ENCODE measurements at places on chromosomes 7 and 10.

DNA sequence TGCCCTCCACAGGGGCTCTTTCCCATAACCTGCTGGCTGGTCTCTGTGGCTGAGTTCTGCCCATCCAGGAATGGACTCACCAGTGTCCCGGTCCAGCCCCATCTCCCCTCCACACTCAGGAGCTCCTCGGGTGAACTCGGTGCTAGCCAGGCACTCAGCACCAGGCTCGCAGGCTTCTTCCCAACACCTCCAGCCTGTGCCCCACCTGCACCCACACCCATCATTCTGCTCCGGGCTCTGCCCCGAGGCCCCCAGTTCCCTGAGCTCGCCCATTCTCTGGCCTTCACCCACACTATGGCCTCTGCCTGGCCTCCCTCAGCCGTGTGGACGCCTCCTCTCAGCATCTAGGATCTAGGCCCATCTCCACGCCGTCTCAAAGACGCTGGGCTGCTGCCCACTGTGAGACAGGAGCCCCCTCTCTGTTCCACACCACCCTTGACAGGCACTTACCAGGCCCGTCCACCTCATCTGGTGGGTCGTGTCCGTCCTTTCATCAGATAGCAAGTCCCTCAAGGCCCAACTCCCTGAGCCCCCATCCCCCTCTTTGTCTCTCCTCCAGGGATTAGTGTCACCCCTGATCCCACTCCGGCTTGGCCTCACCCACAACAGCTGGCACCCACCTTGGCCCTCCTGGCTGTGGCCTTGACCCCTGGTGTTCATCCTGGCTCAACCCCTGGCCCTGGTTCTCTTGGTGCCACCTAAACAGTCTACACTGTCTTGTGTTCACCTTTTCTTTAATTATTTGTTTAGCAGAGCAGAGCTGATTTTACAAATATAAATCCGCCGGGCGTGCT is 76.0 kb upstream of the FAM20C start:
- H3K27ac ChIP-seq = no peak overlapping the region
- H3K36me3 ChIP-seq = no peaks in the 10 kb centered on the region
- H3K4me1 ChIP-seq = peaks cover 7% of the 10 kb centered on the region
- no peak for DNase-seq

GRCh38 chr10:60846173-60846572 is 67.9 kb downstream of the CDK1 start:
- H3K4me3 ChIP-seq = no peak overlapping the region
- H3K36me3 ChIP-seq = no peaks in the 10 kb centered on the region
- no peak for DNase-seq
- H3K4me1 ChIP-seq = no peaks in the 10 kb centered on the region
- no peak overlapping the region for H3K27ac ChIP-seq
- no peaks in the 10 kb centered on the region for H3K27me3 ChIP-seq

DNA sequence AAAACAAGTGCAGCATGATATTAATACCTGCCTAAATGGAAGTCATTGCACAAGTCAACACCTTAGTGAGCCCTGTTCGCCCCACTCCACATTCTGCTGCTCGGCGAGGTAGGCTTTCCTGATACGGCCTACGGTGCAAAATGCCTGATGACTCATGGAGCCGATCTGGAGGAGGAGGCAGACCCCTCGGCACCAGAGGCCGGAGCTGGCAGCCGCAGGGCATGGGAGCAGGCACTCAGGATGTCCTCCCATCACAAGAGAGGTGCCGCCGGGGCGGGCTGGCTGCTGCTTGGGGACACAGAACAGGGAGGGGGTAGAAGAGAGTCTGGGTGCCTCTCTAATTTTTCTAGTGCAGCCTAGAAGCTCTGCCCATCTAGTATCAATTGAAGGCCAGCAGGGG is 418.5 kb upstream of the MGMT start:
- no peak for DNase-seq
- H3K36me3 ChIP-seq = no peaks in the 10 kb centered on the region
- no peaks in the 10 kb centered on the region for H3K4me1 ChIP-seq
- H3K27me3 ChIP-seq = no peaks in the 10 kb centered on the region

DNA sequence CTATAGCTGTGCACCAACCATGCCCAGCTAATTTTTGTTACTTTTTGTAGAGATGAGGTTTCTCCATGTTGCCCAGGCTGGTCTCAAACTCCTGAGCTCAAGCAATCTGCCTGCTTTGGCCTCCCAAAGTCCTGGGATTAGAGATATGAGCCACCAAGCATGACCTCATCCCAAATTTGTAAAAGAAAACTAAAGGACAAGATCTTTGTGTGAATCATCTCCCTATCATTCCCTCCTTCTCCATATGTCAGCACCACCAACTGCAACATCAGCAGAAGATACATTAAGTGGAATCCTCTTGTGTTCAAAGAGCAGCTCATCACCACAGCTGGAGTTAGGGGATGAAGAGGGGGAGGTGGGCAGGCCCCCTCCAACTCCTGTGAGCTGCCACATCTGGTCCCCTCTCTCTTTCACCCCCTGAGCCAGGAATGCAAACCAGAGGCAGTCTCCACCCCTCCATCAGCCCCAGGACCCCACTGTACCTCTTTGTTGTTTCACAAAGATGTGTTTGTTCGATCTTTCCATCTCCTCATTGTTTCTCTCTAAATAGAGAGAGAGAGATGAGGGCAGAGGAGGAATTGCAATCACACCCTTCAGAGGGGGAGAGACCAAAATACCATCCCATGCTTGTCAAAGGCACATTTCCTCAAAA is 47.3 kb upstream of the PIP4K2A start:
- no peaks in the 10 kb centered on the region for H3K4me1 ChIP-seq
- H3K36me3 ChIP-seq = no peaks in the 10 kb centered on the region
- H3K4me3 ChIP-seq = no peak overlapping the region
- no peaks in the 10 kb centered on the region for H3K27me3 ChIP-seq

GRCh38 chr7:124031919-124032318 is 948 bp downstream of the TMEM229A start:
- no peak for DNase-seq
- H3K4me3 ChIP-seq = no peak overlapping the region
- no peak overlapping the region for H3K27ac ChIP-seq

DNA sequence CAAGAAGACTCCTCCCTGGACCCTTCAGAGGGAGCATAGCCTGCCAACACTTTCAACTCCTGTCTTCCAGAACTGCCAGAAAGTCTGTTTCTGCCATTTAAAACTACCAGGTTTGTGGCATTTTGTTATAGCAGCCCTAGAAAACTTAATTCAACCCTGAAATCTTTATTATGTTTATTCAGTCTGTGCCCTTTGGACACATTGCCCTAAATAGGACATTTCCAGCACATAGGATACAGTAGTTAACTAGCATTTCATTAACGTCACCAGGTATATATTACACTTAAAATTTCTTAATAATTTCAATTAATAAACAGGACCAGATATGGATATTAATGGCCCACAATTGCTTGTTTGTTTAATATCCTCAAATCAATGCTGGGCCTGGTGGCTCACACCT is 54.3 kb downstream of the KCNH2 start:
- no peak for DNase-seq
- H3K36me3 ChIP-seq = no peaks in the 10 kb centered on the region
- no peaks in the 10 kb centered on the region for H3K4me1 ChIP-seq
- H3K27me3 ChIP-seq = peaks cover 4% of the 10 kb centered on the region
- no peak overlapping the region for H3K4me3 ChIP-seq

DNA sequence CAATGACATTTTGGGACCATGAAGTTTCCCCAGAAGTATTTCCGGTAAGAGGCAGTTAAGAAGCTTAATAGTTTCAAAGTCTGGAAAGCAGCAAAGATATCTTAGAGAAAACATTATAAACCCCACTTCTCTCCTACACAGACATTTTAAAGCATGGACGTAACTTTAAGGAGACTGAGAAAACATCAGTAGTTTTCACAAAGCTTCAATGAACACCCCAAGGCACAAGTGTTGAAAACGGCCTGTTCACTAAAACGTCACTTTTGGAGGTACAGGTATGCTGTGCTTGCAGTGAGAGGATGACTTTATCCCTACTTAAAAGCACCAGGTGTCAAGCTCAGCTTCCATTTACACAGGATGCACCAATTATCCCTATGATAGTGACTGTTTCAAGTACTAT is 25.0 kb downstream of the NCOA4 start:
- peaks cover 57% of the 10 kb centered on the region for H3K36me3 ChIP-seq
- H3K27ac ChIP-seq = no peak overlapping the region
- no peak for DNase-seq
- H3K4me1 ChIP-seq = no peaks in the 10 kb centered on the region

DNA sequence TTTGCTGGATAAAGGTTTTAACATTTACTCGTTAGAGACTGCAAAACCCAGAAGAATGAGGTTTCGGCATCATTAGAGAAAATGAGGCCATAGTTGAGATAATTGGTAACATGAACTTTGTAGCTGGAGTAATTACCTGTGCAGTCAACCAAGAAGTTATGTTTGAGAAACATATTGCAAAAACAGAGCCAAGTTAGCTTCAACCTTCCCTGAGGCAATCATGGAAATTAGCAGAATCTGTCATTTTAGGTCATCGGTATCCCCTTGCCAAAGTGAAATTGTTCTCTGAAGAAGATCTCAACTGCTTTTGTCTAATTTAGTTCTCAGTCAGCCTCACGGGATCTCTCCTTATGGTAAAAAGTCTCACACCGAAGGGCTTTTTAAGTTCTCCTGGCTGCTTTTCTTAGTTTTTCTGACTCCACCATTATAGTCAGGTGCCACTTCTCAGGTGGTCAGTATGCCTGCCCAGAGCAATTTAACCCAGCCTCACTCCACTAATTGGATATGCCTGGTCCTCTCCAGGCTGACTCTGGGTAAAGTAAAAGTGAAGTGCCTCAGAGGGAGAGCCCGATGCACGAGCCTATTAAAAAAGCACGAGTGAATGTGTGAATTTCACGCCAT is 52.5 kb downstream of the NRCAM start:
- H3K27ac ChIP-seq = no peak overlapping the region
- H3K27me3 ChIP-seq = no peaks in the 10 kb centered on the region
- no peak overlapping the region for H3K4me3 ChIP-seq
- H3K4me1 ChIP-seq = peaks cover 22% of the 10 kb centered on the region
- no peaks in the 10 kb centered on the region for H3K36me3 ChIP-seq

- H3K4me1 ChIP-seq = no peaks in the 10 kb centered on the region
- DNase-seq = no peak
- no peaks in the 10 kb centered on the region for H3K36me3 ChIP-seq
- no peak overlapping the region for H3K27ac ChIP-seq
- H3K4me3 ChIP-seq = no peak overlapping the region
Observed at GRCh38 chr7:14368285-14368684, 378.8 kb upstream of the ETV1 start.

- no peak overlapping the region for H3K4me3 ChIP-seq
- no peak for DNase-seq
- no peak overlapping the region for H3K27ac ChIP-seq
- H3K4me1 ChIP-seq = no peaks in the 10 kb centered on the region
- no peaks in the 10 kb centered on the region for H3K36me3 ChIP-seq
Observed at GRCh38 chr7:113199841-113200240, 81.5 kb upstream of the SMIM30 start.

- H3K4me3 ChIP-seq = no peak overlapping the region
- no peaks in the 10 kb centered on the region for H3K27me3 ChIP-seq
- peak; percentile 67 for DNase-seq
- H3K36me3 ChIP-seq = no peaks in the 10 kb centered on the region
- H3K27ac ChIP-seq = no peak overlapping the region
Observed at GRCh38 chr10:117442944-117443685, 67.9 kb upstream of the PDZD8 start.

GRCh38 chr10:102300278-102300843 is 55.0 kb downstream of the GBF1 start:
- H3K27ac ChIP-seq = peak overlapping the region; percentile 78
- no peak overlapping the region for H3K4me3 ChIP-seq
- no peaks in the 10 kb centered on the region for H3K4me1 ChIP-seq

GRCh38 chr7:71290452-71290851 is 158.5 kb downstream of the GALNT17 start:
- no peaks in the 10 kb centered on the region for H3K36me3 ChIP-seq
- no peak overlapping the region for H3K27ac ChIP-seq
- H3K27me3 ChIP-seq = no peaks in the 10 kb centered on the region
- peak; percentile 46 for DNase-seq

GRCh38 chr7:93185303-93186027 is 37.3 kb upstream of the SAMD9L start:
- no peaks in the 10 kb centered on the region for H3K4me1 ChIP-seq
- H3K27ac ChIP-seq = no peak overlapping the region
- DNase-seq = no peak
- no peak overlapping the region for H3K4me3 ChIP-seq
- no peaks in the 10 kb centered on the region for H3K36me3 ChIP-seq
- no peaks in the 10 kb centered on the region for H3K27me3 ChIP-seq

- no peak overlapping the region for H3K4me3 ChIP-seq
- H3K27me3 ChIP-seq = no peaks in the 10 kb centered on the region
- no peak overlapping the region for H3K27ac ChIP-seq
- no peaks in the 10 kb centered on the region for H3K4me1 ChIP-seq
- H3K36me3 ChIP-seq = no peaks in the 10 kb centered on the region
Observed at GRCh38 chr7:142654398-142654797, 94.9 kb upstream of the PRSS1 start.

- no peak for DNase-seq
- no peak overlapping the region for H3K4me3 ChIP-seq
- peaks cover 1% of the 10 kb centered on the region for H3K4me1 ChIP-seq
- H3K36me3 ChIP-seq = no peaks in the 10 kb centered on the region
- no peak overlapping the region for H3K27ac ChIP-seq
- H3K27me3 ChIP-seq = no peaks in the 10 kb centered on the region
Observed at GRCh38 chr7:140876519-140877248, 48.0 kb downstream of the BRAF start.

- DNase-seq = no peak
- peaks cover 3% of the 10 kb centered on the region for H3K36me3 ChIP-seq
- no peak overlapping the region for H3K27ac ChIP-seq
- H3K4me3 ChIP-seq = no peak overlapping the region
- H3K27me3 ChIP-seq = no peaks in the 10 kb centered on the region
Observed at GRCh38 chr7:38833329-38833728, 75.7 kb downstream of the VPS41 start.

- no peaks in the 10 kb centered on the region for H3K27me3 ChIP-seq
- H3K4me3 ChIP-seq = no peak overlapping the region
- peaks cover 9% of the 10 kb centered on the region for H3K4me1 ChIP-seq
- DNase-seq = peak; percentile 84
- H3K27ac ChIP-seq = peak overlapping the region; percentile 84
Observed at GRCh38 chr7:74627661-74628411, 29.7 kb upstream of the GTF2I start.

DNA sequence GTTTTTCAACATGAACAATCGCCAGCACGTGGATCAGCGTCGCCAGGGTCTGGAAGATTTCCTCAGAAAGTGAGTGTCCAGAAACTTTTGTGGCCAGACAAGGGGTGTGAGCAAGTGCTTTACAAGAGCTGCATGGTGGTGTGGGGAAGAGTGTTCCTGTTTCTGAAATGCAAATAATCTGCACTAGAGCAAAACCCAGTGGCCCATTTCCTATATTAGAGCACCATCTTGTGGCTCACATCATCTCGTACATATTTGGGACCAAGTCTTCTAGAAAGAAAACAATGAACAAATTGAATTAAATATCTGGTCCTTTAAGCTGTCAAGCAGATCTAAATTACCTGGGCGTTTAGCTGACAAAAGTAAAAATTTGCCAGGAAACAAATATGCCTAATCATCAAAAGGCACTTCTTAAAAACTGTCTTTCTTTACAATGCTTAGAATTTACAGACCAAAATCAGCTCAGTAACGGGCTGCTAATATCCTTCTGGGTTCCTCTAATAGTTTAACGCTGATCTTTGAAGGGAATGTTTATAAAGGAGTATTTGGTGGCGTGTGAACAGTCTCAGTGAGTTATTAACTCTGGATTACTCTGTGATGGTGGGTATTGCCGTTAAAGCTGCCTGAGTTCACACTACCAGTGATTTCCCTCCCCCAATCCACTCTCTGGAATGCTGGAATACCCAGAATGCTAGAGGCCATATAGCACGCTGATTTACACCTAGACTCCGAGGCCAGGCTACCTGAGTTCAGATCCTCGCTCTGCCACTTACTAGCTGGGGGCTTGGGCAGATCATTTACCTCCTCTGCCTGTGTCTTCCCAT is 73.6 kb downstream of the SNX10 start:
- DNase-seq = peak; percentile 93
- H3K4me1 ChIP-seq = no peaks in the 10 kb centered on the region
- H3K36me3 ChIP-seq = no peaks in the 10 kb centered on the region
- no peak overlapping the region for H3K27ac ChIP-seq
